CD4-positive, alpha-beta T cell treated with Interleukin-6 at 100 ng/mL for 8 hours (primary cell): ENCODE measurements at places on chromosomes 1 and 21.
A peak's percentile ranks its signal among the peaks of the same experiment; 100 is the strongest.

DNA sequence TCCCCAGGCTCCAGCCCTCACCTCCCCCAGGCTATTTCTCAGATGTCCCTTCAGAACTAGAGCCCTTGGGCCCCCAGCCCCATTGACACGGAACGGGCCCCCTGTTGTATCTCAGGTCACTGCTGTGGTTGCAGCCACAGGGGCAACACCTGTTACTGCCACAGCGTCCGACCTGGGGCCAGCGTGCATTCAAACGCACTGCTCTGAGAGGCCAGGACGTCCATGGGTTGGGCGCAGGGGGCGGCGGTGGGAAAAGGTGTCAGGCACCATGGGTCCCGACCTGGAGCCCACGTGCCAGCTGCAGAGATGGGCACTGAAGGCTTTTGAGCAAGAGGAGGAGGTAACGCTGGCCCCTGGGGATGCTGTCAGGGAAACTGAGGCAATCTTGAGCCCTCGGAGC, 13.3 kb downstream of the FAAP20 start:
- no peak for DNase-seq

GRCh38 chr1:223670458-223671159, 5.1 kb upstream of the CAPN8 start:
- peak; percentile 18 for DNase-seq

DNA sequence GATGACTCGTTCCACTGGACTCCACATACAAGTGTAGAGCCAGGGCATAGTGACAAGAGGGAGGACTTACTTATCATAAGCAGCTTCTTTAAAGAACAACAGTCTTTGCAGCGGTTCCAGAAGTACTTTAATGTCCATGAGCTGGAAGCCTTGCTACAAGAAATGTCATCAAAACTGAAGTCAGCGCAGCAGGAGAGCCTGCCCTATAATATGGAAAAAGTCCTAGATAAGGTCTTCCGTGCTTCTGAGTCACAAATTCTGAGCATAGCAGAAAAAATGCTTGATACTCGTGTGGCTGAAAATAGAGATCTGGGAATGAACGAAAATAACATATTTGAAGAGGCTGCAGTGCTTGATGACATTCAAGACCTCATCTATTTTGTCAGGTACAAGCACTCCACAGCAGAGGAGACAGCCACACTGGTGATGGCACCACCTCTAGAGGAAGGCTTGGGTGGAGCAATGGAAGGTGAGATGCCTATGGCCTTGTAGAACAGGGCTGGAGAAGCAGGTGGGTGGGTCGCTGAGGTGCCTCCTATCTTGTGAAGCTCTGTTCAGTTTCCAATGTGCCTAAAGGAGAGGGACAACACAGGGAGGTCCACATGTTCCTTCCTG, 12.1 kb downstream of the MIA3 start:
- DNase-seq: no peak

DNA sequence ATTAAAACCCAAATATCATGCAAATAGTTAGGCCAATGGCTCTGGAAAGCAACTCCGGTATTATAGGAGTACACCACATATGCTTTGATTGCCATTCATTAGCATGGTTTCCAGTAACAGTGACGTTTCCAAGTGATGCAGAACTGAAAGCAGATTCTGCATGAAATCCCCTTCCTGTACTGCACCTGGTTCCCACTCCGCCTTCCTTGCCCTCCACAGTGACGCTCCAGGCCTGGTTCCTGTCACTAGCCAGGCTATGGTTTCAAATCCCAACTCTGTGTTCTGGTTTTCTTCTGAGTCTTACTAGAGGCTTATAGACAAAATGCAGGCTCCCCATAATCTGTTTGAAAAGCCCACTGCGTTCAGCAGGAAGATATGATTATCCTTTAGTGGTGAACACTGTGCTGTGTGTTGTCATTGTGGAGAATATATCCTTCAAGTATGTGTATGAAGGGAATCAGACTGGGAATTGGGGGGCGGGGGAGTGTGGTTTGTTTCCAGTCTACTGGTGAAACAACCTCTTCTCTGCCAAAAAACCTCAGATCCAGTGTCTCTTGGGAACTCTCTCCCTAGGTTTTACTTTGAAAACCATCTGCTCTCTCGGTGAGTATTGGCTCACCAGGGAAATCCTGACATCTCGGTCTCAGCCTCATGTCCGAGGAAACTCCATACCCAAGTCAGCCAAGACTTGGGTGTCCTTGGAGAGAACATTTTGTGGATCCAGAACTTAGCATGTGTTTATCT, 78.7 kb downstream of the TYW3 start:
- DNase-seq: no peak

DNA sequence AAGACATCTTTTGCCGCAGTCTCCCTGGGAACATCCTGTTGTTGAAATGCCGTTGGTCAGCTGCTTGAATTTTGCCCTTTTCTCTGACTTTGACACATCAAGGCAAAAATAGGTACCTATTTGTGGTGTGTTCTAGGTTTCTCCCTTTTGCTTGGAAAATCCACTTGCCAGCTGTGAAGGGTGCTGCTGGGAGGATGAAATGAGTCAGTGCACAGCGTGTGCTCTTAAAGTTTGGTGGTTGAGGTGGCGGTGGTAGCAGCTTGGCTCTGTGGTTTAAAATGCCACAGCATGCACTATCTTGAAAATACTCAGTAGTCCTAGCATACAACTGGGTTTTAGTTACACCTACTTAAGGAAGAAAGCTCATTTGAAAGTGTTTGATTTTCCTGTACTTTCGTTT, 183.8 kb downstream of the DHRS3 start:
- peak; percentile 62 for DNase-seq

- no peak for DNase-seq
Observed at GRCh38 chr1:245986404-245987218, 520.5 kb downstream of the SMYD3 start.

DNA sequence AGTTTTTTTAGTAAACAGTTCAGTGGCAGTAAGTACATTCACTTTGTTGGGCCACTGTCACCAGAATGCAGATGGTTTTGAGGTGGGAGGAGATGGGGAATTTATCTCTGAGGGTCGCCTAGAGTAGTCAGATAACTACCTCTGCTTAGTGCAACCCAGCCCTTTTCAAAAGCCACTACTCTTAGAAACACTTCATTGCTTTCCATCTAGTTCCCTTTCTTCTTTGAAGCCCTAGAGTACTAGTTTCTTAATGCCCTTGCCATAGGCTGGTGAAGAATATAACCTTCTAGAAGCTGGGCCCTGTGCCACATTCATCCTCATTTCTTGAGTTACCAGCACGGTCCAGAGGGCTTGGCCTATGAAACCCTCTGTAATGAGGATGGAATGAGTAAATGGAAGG, 28.4 kb upstream of the ST3GAL3 start:
- DNase-seq: no peak

- DNase-seq: no peak
Observed at GRCh38 chr1:192831706-192832355, 23.0 kb downstream of the RGS2 start.

- DNase-seq: no peak
Observed at GRCh38 chr1:54391450-54392209, 14.6 kb downstream of the SSBP3 start.

- DNase-seq: no peak
Observed at GRCh38 chr1:38173848-38174247, 127.3 kb upstream of the POU3F1 start.

DNA sequence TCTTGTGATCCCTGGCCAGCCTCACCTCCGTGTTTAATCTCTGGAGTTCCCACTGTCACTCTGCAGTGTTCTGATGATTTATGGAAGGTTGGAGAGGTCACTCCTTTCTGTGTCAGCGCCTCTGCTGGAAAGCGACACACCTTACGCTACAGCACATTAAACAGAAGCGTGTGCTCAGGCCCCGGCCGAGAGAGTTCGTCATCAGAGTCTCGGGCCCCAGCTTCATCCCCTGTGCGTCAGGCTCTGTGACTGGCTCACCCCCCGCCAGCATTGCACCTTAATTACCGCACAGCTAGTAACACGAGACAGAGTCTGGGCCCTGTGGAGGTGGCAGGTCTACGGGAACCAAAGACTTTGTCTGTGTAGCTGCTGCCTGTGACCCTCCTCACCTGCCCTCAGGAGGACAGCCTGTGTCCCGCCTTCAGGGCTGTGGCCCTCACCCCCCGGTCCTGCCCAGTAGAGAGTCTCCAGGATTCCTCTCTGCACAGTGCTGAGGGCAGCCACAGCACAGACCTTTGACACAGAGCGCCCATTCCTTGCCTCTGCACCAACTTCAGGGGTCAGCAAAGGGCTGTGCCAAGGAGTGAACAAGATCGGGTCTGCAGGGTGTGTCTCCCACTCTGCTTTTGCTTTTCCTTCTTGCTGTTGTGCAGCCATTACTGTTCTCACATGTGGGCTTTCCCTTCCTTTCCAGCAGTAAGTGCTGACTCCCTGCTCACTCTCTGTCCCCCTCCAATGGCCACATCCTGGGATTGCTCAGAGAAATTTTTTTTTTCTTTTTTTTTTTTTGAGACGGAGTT, 157.6 kb downstream of the PGBD5 start:
- DNase-seq: no peak

- DNase-seq: no peak
Observed at GRCh38 chr1:35519432-35519831, 37.8 kb downstream of the KIAA0319L start.

DNA sequence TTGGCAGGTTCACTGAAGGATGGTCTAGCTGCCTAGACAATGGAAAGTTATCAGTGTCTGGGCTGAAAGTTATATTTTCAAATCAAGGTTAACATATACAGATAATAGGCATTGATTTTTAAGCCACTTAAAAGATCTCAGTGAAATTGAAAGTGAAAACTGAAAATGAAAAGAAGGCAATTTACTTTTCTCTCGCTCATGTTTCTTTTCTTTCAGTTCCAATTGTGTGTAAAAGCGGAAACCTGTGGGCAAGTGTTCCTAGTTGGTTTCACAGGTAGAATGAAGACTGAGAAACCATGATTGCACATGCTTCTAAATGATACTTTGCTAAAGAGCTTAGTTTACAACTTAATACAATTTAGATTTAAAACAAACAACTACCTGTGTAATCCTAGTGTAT, 383.7 kb downstream of the ZP4 start:
- DNase-seq: no peak

GRCh38 chr21:41623945-41624344, 116.0 kb upstream of the TMPRSS2 start:
- no peak for DNase-seq

GRCh38 chr21:29187944-29188343, 57.5 kb downstream of the MAP3K7CL start:
- no peak for DNase-seq

DNA sequence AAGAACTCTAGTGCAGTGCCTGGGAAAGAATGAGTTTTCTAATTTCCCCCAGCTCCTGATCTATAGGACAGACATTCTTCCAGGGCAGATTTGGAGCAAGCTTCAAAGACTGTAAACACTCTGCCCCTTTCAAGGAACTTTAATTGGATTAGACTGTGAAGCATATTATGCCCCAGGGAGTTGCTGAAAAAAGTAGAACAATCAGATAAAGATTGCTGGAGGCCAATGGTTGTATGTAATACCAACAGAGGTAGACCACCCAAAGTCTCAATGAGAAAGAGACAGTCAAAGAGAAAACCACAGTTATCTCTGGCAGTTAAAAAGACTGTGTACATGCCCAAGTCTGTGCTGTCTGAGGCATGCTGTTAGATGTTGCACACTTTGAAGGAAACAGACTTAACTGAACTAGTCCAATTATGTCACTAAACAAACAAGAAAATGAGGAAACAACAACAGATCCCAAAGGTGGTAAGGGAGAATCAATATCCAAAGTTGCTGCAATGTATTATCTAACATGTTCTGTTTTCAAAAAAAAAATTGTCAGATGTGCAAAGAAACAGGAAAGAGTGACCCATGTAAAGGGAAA, 24.4 kb downstream of the C4BPA start:
- no peak for DNase-seq

DNA sequence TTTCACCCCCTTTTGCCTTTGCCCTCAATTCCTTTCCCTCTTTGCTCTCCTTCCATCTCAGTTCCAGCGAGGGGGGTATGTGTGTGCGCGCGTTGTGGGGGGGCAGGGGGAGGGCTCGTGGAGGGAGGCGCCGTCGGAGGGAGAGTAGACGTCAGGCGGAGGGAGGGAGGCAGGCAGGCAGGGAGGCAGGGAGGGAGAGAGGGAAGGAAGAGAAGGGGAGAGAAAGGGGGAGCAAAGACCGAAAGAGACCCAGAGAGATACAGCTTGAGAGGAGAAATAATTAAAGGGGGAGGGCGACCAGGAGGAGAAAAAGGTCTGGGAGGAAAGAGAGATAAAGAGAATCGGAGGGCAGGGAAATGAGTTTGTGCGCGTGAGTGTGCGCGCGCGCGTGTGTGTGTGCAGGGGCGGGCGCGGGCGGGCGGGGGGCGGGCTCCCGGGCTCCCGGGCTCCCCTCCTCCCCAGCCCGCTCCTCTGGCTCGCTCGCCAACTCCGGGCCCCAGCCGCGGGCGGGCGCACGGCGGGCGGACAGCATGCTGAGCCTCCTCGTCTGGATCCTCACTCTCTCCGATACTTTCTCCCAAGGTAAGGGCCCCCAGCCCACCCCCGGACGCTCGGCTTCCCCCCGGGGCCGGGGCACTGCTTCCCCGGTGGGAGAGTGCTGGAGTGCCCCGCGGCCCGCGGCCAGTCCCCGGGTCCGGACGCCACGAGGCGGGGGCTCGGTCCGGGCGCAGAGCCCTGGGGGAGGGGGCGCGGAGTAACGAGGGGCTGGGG, at the start of gene KIRREL1:
KIRREL1 (plus strand) TSS at position 499 of the 771 bp plus-strand sequence; CDS start at position 531, 32 bp downstream.
- no peak for DNase-seq

- DNase-seq: no peak
Observed at GRCh38 chr1:173555651-173556305, 47.1 kb downstream of the SLC9C2 start.

DNA sequence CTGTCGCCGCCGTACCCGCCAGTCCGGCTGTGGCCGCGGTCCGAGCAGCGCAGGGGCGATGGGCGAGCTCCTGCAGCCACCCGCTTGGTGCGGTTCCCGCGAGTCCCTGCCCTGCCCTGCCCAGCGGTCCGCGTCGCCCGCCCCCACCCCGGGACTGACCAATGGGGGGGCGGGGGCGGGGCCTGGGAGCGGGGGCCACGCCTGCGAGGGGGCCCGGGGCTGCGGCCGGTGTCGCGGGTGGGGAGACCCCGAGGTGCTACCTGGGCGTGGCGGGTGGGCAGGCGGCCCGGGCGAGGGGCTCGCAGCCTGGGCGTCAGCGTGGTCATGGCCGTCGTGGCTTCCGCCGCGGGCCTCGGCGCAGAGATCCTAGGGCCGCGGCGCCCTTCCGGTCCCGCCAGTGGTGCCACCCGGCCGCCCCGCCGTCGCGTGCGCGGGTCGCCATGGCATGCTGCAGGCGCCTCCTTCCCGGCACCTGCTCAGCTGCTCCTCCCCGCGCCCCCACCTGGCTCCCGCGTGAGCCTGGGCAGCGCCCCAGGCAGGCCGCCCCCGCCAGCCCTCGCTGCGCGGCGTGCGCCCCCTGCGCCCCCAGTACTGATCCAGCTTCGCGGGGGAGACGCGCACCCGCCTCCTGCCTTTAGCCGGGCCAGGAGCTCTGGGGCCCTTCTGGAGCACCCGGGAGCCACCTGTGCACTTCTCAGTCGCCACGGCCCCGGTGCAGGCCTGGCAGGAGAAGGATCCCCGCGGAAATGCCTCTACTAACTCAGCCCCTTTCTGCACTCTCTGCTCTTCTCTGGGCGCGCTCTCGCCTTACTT, at the start of gene BMP8B:
BMP8B (minus strand) TSS at position 108 of the 813 bp plus-strand sequence. CDS start 380 bp downstream, outside the sequence.
- DNase-seq: peak; percentile 29

- no peak for DNase-seq
Observed at GRCh38 chr1:219676012-219676765, 63.3 kb upstream of the ZC3H11B start.
